Adrenal gland (tissue), 19 donors: ENCODE measurements at places on chromosomes 6 and 20. TPM values are rescaled to one million over a fixed set of nuclear protein-coding genes. Genes with fewer than 3 reads are reported as not detected.

GRCh38 chr20:60087563-60088105 is 129.4 kb downstream of the CDH26 start:
- DNase-seq, result no peak
- H3K27ac ChIP-seq, result no peak overlapping the region
- no peaks in the 10 kb centered on the region for H3K36me3 ChIP-seq
- no peaks in the 10 kb centered on the region for H3K27me3 ChIP-seq

GRCh38 chr6:133549371-133549801 is 308.2 kb downstream of the EYA4 start:
- no peak for DNase-seq
- no peaks in the 10 kb centered on the region for H3K4me1 ChIP-seq
- H3K27me3 ChIP-seq, result no peaks in the 10 kb centered on the region
- H3K36me3 ChIP-seq, result no peaks in the 10 kb centered on the region
- no peak overlapping the region for H3K27ac ChIP-seq

DNA sequence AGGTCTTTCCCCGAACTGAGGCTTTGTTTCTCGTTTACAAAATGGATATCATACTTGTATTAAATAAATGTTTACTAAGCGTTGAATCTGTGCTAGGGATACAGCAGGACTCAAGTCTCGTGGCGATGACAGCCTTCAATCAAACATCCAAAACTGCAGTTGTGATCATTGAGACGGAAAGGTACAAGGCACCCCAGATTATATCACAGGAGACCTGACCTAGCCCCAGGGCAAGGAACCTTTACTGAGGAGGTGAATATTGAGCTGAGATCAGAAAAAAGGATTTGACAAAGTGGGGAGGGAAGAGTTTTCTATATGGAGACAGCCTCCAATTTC is 476 bp downstream of the AAR2 start:
- H3K4me3 ChIP-seq, result peak overlapping the region; percentile 76
- no peaks in the 10 kb centered on the region for H3K36me3 ChIP-seq
- peaks cover 15% of the 10 kb centered on the region for H3K4me1 ChIP-seq
- peak overlapping the region; percentile 79 for H3K27ac ChIP-seq

GRCh38 chr6:118186672-118187567 is 279.9 kb downstream of the SLC35F1 start:
- peaks cover 4% of the 10 kb centered on the region for H3K4me1 ChIP-seq
- peak overlapping the region; percentile 52 for H3K27ac ChIP-seq
- no peak for DNase-seq
- no peak overlapping the region for H3K4me3 ChIP-seq
- no peaks in the 10 kb centered on the region for H3K36me3 ChIP-seq

GRCh38 chr20:17637985-17638640 is 43.9 kb downstream of the RRBP1 start:
- H3K4me3 ChIP-seq, result no peak overlapping the region
- H3K36me3 ChIP-seq, result peaks cover 56% of the 10 kb centered on the region
- DNase-seq, result no peak

- H3K27ac ChIP-seq, result no peak overlapping the region
- no peak overlapping the region for H3K4me3 ChIP-seq
- H3K4me1 ChIP-seq, result no peaks in the 10 kb centered on the region
- DNase-seq, result peak; percentile 26
- no peaks in the 10 kb centered on the region for H3K36me3 ChIP-seq
These were observed 2.8 kb upstream of the LBP start for GRCh38 chr20:38343311-38344106.

GRCh38 chr20:17849901-17850683 is 118.5 kb downstream of the SNX5 start:
- no peak for DNase-seq
- H3K4me3 ChIP-seq, result no peak overlapping the region
- H3K36me3 ChIP-seq, result no peaks in the 10 kb centered on the region

GRCh38 chr20:23436681-23437080 is 2.8 kb upstream of the CSTL1 start:
- no peaks in the 10 kb centered on the region for H3K27me3 ChIP-seq
- DNase-seq, result no peak
- peaks cover 3% of the 10 kb centered on the region for H3K4me1 ChIP-seq
- no peak overlapping the region for H3K27ac ChIP-seq
- H3K4me3 ChIP-seq, result no peak overlapping the region

DNA sequence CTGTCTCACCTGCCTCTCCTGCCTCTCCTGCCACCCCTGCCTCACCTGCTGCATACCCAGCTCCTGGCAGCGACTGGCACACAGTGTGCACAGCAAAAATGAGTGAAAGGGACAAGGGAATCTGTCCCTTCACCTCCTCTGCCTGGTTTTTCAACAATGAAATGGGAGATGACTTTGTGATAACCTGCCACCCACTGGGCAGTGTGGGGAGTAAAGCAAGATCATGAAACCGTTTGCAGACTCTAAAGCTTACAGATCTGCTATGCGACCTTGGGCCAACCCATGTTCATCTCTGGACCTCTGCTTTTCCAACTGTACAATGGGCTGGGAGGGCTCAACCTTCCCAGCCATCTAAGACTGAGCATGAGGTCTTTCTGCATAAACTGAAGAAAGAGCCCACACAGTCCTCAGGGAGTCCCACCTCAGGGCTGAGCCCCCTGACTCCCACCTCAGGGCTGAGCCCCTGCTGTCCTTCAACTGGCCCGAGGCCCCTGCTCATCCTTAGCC is 81.1 kb downstream of the RIPOR3 start:
- H3K36me3 ChIP-seq, result no peaks in the 10 kb centered on the region
- H3K4me3 ChIP-seq, result no peak overlapping the region
- DNase-seq, result no peak
- H3K27ac ChIP-seq, result no peak overlapping the region

GRCh38 chr6:138564170-138564721 is 65.0 kb upstream of the NHSL1 start:
- no peaks in the 10 kb centered on the region for H3K36me3 ChIP-seq
- peaks cover 5% of the 10 kb centered on the region for H3K27me3 ChIP-seq
- H3K4me1 ChIP-seq, result no peaks in the 10 kb centered on the region

DNA sequence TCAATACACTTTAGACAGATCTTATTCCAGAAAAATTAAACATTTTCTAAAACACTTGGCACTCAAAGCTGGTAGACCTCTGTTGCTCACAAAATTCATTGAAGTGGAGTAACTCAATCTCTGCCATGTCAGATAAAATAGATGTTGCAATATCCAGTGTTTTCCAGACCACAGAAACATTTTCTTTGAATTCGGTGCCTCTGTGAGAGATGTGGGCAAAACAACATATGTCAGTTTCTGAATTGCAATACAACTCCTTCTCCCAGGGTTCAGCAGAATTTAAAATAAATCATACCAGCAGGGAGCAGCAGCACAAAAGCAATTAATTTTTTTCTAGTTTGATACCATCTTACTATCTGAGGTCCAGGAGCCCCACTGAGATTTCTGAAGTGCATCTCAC is 11.3 kb upstream of the PKHD1 start:
- no peaks in the 10 kb centered on the region for H3K27me3 ChIP-seq
- no peak overlapping the region for H3K27ac ChIP-seq
- no peaks in the 10 kb centered on the region for H3K4me1 ChIP-seq
- no peaks in the 10 kb centered on the region for H3K36me3 ChIP-seq
- no peak for DNase-seq
- no peak overlapping the region for H3K4me3 ChIP-seq

- no peaks in the 10 kb centered on the region for H3K27me3 ChIP-seq
- DNase-seq, result no peak
- no peak overlapping the region for H3K27ac ChIP-seq
- H3K4me3 ChIP-seq, result no peak overlapping the region
- H3K4me1 ChIP-seq, result no peaks in the 10 kb centered on the region
These were observed 10.9 kb upstream of the PGC start for GRCh38 chr6:41757931-41758640.

DNA sequence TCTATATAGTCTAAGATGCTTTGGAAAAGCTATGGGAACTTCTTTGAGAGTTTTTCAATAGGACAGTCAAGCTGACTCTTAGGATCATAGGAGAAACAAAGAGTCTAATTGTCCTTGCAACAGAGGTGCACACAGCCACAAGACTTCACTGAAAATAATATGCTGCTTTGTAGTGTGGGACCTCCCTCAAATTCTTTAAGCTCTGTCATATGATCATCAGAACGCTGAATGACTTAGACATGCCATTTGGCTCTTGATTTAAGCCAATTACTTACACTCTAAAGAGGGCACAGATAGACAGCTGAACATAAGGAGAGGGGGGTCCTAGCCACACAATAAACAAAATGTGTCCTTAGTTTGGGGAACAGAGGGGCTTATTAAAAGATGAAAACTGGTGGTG is 818.7 kb upstream of the GJE1 start:
- no peak overlapping the region for H3K27ac ChIP-seq
- H3K27me3 ChIP-seq, result no peaks in the 10 kb centered on the region
- H3K4me3 ChIP-seq, result no peak overlapping the region
- DNase-seq, result no peak
- no peaks in the 10 kb centered on the region for H3K4me1 ChIP-seq

GRCh38 chr6:2745246-2745645 is 5.5 kb downstream of the MYLK4 start:
- peaks cover 5% of the 10 kb centered on the region for H3K4me1 ChIP-seq
- H3K36me3 ChIP-seq, result no peaks in the 10 kb centered on the region
- H3K27ac ChIP-seq, result no peak overlapping the region
- no peak for DNase-seq

- no peak for DNase-seq
- no peak overlapping the region for H3K4me3 ChIP-seq
- H3K27me3 ChIP-seq, result no peaks in the 10 kb centered on the region
- H3K36me3 ChIP-seq, result no peaks in the 10 kb centered on the region
- no peak overlapping the region for H3K27ac ChIP-seq
These were observed 77.1 kb downstream of the TMEM170B start for GRCh38 chr6:11614534-11615213.

DNA sequence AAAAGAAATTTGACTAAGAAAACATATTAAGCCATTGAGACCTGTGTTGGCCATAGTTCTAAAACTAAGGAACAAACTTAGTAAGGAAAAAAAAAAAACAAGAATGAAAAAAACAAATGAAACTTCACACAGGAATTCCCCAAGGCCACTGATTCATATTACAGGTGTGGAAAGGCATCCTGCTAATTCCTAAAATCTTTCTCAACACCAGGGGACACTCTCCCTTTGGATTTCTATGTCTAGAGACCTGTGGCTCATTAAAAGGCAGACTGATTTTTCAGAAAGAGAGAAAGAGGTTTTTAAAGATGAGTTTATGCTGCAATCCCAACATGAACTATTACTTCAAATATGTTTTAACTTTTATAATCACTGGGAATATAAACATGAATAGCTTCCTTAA is at the start of gene OR12D1:
Gene OR12D1 (plus strand): TSS at position 341 of the 400 bp plus-strand sequence.
- no peaks in the 10 kb centered on the region for H3K27me3 ChIP-seq
- H3K4me3 ChIP-seq, result no peak within 1 kb of the TSS
- no peak for DNase-seq
- no peaks in the 10 kb centered on the region for H3K36me3 ChIP-seq
- H3K4me1 ChIP-seq, result no peaks in the 10 kb centered on the region

Gene BACH2
- 0.17 TPM for total RNA-seq

Gene KIAA1755
- 1.5 TPM for total RNA-seq

Gene WASF1
- total RNA-seq, result 8.7 TPM

Gene SLC52A3
- total RNA-seq, result 0.27 TPM

Gene DLL1
- 9.2 TPM for total RNA-seq

Gene SLC44A4
- total RNA-seq, result 12.9 TPM

Gene GHRH
- not detected for total RNA-seq

Gene SRSF12
- total RNA-seq, result 0.26 TPM

Gene SYCP2L
- total RNA-seq, result 3.0 TPM

Gene SLC26A8
- total RNA-seq, result 0.17 TPM
